ENCODE measurements at places on chromosomes 5 and 9.

DNA sequence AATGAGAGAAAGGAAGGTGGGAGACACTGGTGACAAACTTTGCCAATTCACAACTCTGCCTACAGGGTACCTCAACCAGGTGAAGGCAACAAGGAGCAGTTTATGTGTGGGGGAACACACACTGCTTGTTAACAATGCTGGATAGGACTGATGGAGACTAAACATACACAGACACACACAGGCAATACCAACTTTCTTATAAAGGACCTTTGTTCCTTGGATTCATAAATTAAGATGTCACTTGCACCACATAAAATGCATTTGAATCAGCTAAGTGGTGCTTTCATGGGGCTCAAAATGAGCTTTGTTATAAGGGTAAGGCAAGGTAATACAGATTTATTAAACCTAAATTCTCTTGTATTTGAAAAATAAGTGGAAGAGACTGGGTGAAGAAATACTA lies 4.0 kb downstream of the TSTD2 start:
- no peak for DNase-seq

- no peak for DNase-seq
Observed at GRCh38 chr9:118578467-118578866, 790.8 kb downstream of the BRINP1 start.

GRCh38 chr5:122163121-122164069 lies 34.0 kb downstream of the ZNF474 start:
- peak; percentile 41 for DNase-seq

DNA sequence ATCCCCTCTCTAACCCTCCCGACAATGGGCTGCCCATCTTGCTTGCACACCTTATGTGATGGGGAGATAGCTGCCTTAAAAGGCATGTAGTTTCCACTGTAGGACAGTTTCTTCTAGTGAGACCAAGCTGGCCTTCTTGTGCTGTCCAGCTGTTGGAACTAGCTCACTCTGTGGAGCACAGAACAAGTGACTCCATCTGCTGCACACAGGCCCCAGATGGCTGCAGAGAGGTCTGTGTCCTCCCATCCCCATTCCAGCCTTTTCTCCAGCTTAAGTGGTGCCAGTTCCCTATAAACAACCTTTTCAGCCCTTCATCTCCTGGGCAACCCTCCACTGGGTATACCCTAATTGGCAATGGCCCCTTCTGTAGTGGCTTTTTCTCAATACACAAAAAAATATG lies 18.7 kb upstream of the PSD2 start:
- DNase-seq, result no peak

GRCh38 chr5:143400541-143401226 lies 2.8 kb downstream of the NR3C1 start:
- DNase-seq, result no peak

- DNase-seq, result no peak
Observed at GRCh38 chr9:12629067-12629466, 64.1 kb upstream of the TYRP1 start.
